Inflammatory macrophage treated with lipopolysaccharide for 1 hour (primary cell): ENCODE measurements at places on chromosomes 5 and 9.

GRCh38 chr9:4938496-4938895 lies 46.6 kb upstream of the JAK2 start:
- peak; percentile 52 for DNase-seq

DNA sequence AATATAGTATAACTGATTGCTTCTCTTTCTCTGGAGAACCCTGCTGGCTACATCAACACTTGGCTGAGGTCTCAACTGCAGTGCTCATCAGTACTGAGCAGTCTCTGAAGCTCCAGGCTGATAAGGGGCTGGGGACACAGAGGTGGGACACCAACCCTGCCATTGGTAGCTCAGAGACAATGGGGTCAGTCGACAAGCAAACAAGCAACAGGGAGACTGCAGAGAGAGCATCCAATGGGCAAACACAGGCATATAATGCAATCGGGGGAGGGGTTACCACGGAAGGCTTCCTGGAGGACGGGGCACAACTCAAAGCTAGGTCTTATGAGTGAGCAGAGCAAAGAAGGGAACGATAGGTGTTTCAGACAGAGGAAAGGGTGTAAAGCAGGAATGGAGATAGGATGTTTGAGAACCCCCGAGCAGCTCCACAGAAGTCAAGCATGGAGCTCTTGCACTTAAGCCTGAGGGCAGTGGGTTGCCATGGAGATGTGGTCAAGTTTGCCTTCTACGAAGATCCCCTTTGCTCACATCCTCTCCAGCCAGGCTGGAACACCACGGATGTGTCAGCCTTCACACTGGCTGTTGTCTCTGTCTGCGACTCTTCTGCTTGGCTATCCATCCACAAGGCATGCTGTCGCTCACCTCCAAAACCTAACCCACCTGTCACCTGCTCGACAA lies 21.5 kb upstream of the AKNA start:
- peak; percentile 56 for DNase-seq

DNA sequence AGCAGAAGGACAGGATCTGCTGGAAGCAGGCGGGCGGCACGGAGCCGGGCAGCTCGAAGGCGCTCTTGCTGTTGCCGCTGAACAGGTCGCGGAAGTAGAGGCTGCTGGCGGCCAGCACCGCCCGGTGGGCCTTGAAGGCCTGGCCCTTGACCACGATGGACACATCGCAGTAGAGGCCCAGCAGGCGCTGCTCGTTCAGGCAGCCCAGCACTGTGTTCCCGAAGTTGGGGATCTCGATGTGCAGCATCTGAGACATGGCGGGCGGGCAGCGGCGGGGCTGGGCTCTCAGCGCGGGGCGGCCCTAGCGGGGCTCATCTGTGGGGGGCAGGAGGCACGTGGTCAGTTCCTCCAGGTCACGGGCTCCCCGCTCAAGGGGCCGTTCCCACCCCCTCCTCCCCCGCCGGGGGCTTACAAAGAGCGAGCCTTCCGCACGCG lies 44.8 kb downstream of the NACC2 start:
- DNase-seq = no peak

DNA sequence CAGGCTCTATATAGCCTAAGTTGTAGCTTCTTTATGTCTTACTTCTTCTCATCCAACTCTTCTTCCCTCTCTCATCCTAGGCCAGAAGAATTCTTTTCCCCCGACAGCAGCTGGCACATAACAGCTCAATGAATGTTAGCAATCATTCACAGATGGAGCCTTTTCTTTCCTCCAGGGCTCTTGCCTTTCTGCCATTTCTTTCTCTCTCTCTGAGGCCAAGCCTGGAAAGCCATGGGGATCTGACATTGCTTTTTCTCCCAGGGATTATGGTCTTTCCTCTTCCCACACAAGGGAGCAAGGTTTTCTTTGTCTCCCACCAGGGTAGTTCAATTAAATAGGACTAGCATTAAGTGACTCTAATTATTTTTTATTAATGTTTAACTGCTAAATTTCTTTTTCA lies 20.5 kb downstream of the SMIM15 start:
- DNase-seq = no peak

GRCh38 chr5:148408092-148408491 lies 24.3 kb downstream of the FBXO38 start:
- no peak for DNase-seq

- DNase-seq = peak; percentile 9
Observed at GRCh38 chr5:116492016-116492623, 82.5 kb downstream of the SEMA6A start.

GRCh38 chr9:89640361-89640760 lies 35.5 kb downstream of the GADD45G start:
- DNase-seq = peak; percentile 83

DNA sequence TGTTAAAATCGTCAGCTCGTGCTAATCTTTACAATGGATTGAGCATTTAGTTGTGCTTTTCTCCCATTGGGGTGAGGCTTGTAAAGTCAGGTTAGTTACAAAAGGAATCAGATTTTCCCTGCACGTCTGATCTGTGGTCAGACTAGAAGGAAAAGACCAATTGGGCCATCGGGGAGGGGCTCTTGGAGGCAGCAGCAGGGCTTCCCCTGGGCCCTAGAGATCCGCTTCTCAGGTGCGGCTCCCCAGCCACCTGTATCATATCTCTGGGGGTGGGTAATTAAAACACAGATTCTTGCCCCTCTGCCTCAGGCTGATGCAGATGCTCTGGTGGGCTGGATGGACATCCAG lies 200.3 kb downstream of the HSPA4 start:
- no peak for DNase-seq

DNA sequence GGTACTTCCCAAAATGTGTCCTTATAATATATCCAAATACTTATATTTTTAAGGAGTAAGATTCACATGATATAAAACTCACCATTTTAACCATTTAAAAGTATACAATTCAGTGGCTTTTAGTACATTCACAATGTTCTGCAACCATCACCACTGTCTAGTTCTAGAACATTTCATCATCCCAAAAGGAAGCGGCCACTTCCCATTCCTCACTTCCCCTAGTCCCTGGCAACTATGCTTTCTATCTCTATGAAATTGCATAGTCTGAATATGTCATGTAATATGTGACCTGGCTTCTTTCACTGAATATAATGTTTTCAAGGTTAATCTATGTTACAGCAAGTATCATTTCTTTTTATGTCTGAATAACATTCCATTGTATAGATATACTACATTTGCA lies 615.1 kb upstream of the SGCD start:
- DNase-seq = peak; percentile 7
